Caudate nucleus (tissue), 63 donors: ENCODE measurements at places on chromosomes 5 and 9.

DNA sequence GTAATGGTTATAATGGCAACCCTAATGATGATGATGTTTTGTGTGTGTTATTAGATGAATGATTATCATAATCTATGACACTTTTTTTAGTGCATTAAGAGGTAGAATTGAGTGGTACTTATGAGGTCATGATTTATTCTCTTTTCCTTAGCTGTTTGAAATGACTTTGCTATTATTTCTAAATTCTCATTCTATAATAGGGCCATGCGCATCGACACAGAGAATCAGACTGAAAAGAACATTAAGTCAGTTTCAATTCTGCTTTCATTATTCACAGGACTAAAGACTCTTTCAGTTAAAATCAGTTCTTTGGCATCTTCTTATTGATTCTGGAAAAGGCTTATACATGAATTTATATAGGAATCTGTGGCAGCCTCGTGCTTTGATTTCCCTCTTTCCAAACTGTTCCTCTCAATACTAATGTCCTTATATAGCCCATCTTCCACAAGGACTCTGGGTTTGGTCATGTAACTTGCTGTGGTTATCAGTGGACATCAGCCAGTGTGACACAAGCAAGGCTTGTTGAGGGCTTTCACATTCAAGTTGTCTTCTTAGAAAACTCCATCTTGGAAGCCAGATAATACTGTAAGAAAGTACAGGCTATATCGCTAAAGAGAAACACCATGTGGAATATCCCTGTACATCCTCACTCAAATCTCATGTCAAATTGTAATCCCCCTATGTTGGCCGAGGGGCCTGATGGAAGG is 140.3 kb upstream of the CHD1 start:
- no peak for DNase-seq

- DNase-seq: no peak
Observed at GRCh38 chr5:178378527-178379484, 146.2 kb upstream of the PHYKPL start.

DNA sequence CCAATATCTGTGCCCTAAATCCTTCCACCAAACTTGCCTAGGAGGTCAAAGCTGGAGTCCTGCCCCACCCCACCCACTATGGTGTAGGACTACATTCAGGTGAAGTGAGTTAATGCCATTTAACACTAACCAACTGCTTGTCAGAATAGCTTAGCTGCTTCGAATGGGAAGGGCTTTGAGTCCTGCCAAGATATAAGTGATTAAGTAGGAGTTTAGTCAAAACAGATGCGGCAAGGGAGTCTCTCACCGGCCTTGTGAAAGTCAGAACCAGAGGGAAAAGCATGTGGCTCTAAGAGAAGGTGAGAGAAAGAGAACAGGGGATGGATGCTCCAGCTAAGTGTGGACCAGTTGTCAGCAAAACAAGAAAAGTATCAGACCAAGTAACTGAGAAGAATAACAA is 132.6 kb downstream of the SPOCK1 start:
- DNase-seq: no peak

- no peak for DNase-seq
Observed at GRCh38 chr5:15092801-15093200, 221.2 kb upstream of the ANKH start.

- DNase-seq: no peak
Observed at GRCh38 chr5:142720641-142721271, 34.9 kb upstream of the FGF1 start.

GRCh38 chr5:76556511-76557221 is 66.5 kb downstream of the F2RL2 start:
- DNase-seq: no peak

- DNase-seq: no peak
Observed at GRCh38 chr9:80937645-80938044, 751.7 kb downstream of the TLE1 start.

GRCh38 chr9:136348691-136349090 is 14.9 kb downstream of the DNLZ start:
- no peak for DNase-seq

DNA sequence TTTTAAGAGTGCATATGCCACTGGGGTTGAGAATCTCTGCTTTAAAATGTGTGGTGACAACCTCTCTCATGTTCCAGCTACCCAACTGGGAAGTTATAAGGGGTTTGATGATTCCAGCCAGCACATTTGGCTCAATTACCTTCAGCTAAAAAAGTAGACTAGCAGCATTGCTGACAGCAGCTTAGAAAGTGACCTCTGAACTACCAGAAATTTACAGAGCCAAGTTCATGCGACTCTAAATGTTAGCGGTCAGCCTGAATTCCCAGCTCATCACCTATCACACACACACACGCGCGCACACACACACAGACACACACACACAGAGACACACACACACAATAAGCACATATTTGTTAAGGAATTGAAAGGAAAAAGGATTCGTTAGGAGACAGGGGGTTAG is 377.5 kb downstream of the TMEM167A start:
- no peak for DNase-seq

- no peak for DNase-seq
Observed at GRCh38 chr9:24144796-24145195, 318.8 kb upstream of the ELAVL2 start.

DNA sequence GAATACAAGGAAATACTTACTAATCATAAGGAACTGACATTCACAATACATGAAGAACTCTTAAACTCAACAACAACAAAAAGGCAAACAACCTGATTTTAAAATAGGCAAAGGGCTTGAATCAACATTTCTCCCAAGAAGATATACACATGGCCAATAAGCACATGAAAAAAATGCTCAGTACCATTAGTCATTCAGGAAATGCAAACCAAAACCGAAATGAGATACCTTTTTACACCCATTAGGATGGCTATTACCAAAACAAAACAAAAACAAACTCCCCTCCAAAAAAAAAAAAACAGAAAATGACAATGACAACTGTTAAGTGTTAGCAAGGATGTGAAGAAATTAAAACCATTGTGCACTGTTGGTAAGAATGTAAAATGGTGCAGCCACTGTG is 104.1 kb upstream of the ZNF462 start:
- DNase-seq: no peak

GRCh38 chr9:136197084-136197875 is 7.6 kb downstream of the LHX3 start:
- DNase-seq: no peak

DNA sequence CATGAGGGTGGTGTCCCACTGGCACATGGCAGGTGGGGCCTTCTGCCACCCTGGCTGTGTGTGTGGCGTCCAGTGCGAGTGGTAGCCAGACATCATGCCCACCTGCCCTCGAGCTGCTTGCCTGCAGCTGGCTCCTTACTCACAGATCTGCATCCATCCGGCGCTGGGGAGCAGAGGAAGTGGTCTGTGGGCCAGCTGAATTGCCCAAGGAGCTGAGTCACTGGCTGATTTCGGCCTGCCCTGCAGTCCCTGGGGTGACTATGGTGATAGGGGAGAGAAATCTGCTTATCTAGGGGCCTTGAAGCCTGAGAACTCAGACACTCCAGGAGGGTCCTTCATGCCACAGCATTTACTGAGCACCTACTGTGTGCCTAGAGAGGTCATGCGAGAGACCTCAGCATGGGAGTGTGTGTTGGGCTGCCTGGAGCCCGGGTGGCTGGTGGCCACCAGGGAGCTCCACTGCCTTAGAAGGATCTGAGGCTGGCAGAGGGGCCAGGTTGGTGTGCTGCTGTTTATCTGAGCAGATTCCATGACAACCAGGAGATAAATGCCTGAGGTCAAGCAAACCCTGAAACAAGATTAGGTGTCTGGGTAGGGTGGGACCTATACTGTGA is 57.1 kb downstream of the SLC22A5 start:
- DNase-seq: no peak

GRCh38 chr9:133843751-133844397 is 105.7 kb upstream of the SARDH start:
- no peak for DNase-seq
